ENCODE measurements at places on chromosomes 7 and 10.

DNA sequence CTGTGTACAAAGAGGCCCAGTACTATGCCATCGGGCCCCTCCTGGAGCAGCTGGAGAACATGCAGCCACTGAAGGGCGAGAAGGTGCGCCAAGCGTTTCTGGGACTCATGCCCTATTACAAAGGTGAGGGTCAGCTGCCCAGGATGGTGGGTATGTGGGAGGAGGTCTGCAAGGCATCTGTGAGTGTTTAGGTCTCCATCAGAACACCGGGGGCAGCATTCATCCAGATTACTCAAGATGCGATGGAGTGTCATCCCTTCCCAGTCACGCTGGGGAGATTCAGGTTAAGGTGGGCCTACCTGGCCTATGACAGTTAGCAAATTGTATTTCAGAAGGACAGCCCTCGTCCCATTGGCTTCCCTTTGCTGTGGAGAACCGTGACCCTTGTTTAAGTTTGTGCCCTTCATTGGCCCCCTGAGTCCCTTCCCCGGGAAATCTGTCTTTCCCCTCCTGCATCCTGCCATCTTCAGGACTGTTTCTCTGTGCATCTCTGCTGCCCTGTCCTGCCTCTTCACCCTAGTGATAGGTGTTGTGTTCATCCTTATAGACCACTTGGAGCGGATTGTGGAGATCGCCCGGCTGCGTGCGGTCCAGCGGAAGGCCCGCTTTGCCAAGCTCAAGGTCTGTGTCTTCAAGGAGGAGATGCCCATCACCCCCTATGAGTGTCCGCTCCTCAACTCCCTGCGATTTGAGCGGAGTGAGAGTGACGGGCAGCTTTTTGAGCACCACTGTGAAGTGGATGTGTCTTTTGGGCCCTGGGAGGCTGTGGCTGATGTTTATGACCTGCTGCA is 9.8 kb downstream of the KCTD7 start:
- H3K36me3 ChIP-seq = peaks cover 17% of the 10 kb centered on the region
- no peaks in the 10 kb centered on the region for H3K4me1 ChIP-seq
- H3K27ac ChIP-seq = peak overlapping the region; percentile 45
- H3K4me3 ChIP-seq = no peak overlapping the region
- no peaks in the 10 kb centered on the region for H3K27me3 ChIP-seq

- no peak for DNase-seq
- no peak overlapping the region for H3K4me3 ChIP-seq
- no peaks in the 10 kb centered on the region for H3K36me3 ChIP-seq
- H3K4me1 ChIP-seq = no peaks in the 10 kb centered on the region
Measured at GRCh38 chr7:20574784-20575720, 40.4 kb upstream of the ABCB5 start.

GRCh38 chr10:50331486-50331885 is 80.2 kb upstream of the ASAH2 start:
- DNase-seq = no peak
- H3K36me3 ChIP-seq = no peaks in the 10 kb centered on the region
- H3K4me3 ChIP-seq = no peak overlapping the region
- no peaks in the 10 kb centered on the region for H3K27me3 ChIP-seq

DNA sequence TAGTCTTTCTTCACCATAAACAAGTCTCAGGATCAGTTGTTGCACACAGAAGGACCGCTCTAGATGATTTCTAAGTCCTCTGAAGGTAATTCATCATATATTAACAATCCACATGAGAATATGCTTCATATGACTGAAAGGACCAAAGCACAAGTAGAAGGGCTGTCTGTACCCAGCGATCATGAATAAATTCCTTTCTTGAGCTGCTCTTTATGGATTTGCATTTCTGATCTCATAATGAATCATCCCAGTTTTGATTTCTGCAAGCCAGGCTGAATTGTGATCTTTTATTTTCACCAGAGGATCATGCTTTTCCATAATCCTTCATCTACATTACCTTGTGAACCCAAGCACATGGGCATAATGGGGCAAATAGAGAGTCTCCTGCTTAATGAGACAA is 675.6 kb downstream of the MAGI2 start:
- no peak overlapping the region for H3K27ac ChIP-seq
- H3K4me1 ChIP-seq = no peaks in the 10 kb centered on the region
- DNase-seq = no peak
- H3K4me3 ChIP-seq = no peak overlapping the region

GRCh38 chr10:98556061-98556460 is 109.3 kb upstream of the HPS1 start:
- H3K4me3 ChIP-seq = no peak overlapping the region
- H3K4me1 ChIP-seq = peaks cover 15% of the 10 kb centered on the region
- H3K27me3 ChIP-seq = peaks cover 2% of the 10 kb centered on the region
- H3K36me3 ChIP-seq = no peaks in the 10 kb centered on the region
- no peak for DNase-seq

- DNase-seq = no peak
- peak overlapping the region; percentile 26 for H3K27ac ChIP-seq
- no peaks in the 10 kb centered on the region for H3K4me1 ChIP-seq
- H3K27me3 ChIP-seq = peaks cover 20% of the 10 kb centered on the region
- H3K36me3 ChIP-seq = no peaks in the 10 kb centered on the region
Measured at GRCh38 chr10:23630885-23631284, 192.0 kb downstream of the OTUD1 start.

- no peaks in the 10 kb centered on the region for H3K27me3 ChIP-seq
- H3K4me3 ChIP-seq = no peak overlapping the region
Measured at GRCh38 chr7:94620703-94621118, 35.2 kb downstream of the SGCE start.

DNA sequence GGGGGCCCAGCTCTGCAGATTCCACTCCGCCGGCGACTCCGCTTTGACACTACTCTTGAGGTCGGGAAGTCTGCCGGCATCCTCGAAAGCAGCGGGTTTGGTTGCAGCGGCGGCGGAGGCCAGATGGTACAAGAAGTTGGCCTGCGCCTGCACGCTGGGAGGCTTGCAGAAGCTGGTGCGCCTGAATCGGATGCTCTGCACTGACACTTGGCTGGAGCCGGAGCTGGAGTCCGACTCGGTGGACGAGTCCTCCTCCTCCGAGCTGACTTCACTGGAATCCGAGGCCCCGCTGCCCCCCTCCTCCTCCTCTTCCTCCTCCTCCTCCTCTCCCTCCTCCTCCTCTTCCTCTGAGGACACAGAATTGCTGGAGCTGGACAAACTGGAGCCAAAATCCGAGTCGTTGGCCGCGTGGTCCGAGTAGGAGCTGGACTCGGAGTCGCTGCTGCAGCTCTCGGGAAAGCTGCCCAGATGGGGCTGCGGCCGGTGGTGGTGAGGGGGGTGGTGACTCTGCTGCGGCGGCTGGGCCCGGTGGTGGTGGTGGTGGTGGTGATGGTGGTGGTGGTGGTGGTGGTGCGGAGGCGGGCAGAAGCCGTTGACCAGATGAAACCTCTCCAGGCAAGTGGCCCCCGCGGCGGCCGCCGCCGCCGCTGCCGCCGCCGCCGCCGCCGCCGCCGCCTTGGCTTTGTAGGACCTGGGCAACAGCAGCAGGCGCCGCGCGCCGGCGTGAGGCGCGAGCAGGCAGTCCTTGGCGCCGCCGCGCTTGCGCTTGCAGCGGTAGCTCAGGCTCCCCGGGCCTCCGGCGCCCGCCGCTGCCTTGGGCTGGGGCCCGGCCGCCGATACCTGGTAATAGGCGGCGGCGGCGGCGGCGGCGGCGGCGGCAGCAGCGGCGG is 9.0 kb downstream of the SKIDA1 start:
- H3K27me3 ChIP-seq = peaks cover 8% of the 10 kb centered on the region
- peak; percentile 68 for DNase-seq
- H3K4me3 ChIP-seq = peak overlapping the region; percentile 99
- peaks cover 72% of the 10 kb centered on the region for H3K4me1 ChIP-seq

- H3K36me3 ChIP-seq = no peaks in the 10 kb centered on the region
- H3K4me3 ChIP-seq = no peak overlapping the region
- no peak overlapping the region for H3K27ac ChIP-seq
- peak; percentile 62 for DNase-seq
Measured at GRCh38 chr10:101238732-101239105, 9.5 kb upstream of the LBX1 start.

DNA sequence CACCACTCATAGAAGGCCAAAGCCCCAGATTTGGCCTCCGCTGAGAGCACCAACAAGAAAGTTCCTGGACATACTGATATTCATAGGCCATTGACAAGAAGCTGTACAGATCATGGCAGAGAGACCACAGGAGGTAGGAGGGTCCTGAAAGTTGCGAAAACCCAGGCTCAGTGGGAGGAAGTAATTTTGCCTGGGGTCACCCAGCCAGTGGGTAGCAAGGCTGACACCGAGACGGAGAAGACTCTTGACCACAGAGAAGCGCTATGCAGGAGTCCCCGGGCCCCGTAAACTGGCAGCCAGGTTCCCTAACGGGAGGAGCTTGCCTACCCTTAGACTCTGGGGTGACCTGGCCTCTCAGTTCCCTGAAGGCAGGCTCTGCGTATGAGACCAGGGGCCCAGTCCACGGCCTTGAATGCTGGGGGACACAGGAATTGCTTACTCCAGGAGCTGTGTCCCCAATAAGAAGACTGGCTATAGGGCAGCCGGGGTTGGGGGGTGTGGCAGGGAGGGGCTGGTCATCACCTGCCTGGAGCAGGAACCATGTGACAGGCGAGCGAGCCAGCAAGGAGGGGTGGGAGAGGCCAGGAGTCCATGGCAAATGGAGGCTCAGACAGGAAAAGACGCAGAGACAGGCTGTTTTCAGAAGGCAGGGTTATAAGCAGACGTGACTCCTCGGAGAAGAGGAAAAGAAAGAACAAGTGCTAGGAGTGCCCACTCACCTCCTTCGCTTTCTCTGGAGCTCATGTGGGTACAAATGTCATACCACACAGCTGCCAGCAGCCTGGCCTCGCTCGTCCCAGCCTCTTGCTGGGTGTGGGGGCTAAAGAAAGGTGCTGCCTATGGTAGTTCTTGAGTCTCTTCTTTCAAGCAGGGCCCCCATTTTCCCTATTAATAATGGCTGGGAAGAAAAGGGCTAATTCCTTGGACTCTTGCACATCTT is 24.6 kb upstream of the NPFFR1 start:
- peak overlapping the region; percentile 24 for H3K27ac ChIP-seq
- no peak overlapping the region for H3K4me3 ChIP-seq
- H3K36me3 ChIP-seq = peaks cover 10% of the 10 kb centered on the region
- DNase-seq = no peak
- no peaks in the 10 kb centered on the region for H3K4me1 ChIP-seq

GRCh38 chr7:88109612-88110011 is 110.2 kb downstream of the SRI start:
- H3K4me1 ChIP-seq = peaks cover 9% of the 10 kb centered on the region
- peaks cover 8% of the 10 kb centered on the region for H3K36me3 ChIP-seq
- H3K27me3 ChIP-seq = peaks cover 2% of the 10 kb centered on the region
- no peak for DNase-seq
- no peak overlapping the region for H3K27ac ChIP-seq

DNA sequence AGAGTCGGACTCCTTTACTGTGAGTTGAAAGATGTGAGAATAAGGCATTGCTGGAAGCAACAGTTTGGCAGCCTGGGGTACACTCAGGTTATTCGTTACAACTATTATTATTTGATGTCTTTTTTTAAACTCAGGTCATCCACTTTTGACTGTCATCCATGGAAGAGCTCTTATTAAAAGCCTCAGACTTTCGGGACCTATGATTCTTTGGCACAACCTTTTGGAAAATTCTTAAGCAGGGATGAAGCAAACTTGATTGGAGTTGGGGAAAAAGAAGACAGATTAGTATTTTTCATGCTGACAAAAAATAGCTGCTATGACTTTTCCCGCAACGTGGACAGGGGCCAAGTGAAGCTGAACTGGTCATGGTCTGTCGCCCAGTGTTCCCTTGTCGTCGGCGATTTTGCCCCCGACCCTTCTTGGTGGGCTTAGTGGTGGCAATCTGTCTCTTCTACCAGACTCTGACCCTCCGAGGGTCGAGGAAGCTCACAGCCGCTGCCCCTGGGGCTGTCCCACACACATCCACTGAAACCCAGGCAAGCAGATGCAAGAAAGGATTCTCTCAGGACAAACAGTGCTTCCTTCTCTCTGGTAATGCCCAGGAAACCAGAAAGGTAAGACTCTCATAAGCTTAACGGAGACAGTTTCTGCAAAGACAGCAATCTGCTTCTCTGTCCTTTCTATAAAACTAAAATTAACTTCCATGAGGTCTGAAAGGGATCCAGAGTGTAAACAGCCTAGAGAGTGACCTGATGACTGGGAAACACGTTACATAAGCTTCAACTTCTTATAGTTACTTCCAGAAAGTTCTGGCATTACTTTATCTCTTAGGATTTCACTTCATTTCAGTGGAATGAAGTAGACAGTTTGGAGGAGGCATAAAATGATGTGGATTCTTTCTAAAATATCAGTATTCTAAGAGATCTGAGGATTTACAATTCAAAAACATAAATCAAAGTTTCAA is 1.0 kb downstream of the CPED1 start:
- H3K27me3 ChIP-seq = peaks cover 24% of the 10 kb centered on the region
- no peaks in the 10 kb centered on the region for H3K36me3 ChIP-seq
- H3K4me1 ChIP-seq = peaks cover 24% of the 10 kb centered on the region
- no peak overlapping the region for H3K27ac ChIP-seq
- peak overlapping the region; percentile 83 for H3K4me3 ChIP-seq
- peak; percentile 12 for DNase-seq

- no peak for DNase-seq
- no peak overlapping the region for H3K27ac ChIP-seq
- no peak overlapping the region for H3K4me3 ChIP-seq
- H3K36me3 ChIP-seq = no peaks in the 10 kb centered on the region
Measured at GRCh38 chr10:48444861-48445841, 138.7 kb downstream of the MAPK8 start.

DNA sequence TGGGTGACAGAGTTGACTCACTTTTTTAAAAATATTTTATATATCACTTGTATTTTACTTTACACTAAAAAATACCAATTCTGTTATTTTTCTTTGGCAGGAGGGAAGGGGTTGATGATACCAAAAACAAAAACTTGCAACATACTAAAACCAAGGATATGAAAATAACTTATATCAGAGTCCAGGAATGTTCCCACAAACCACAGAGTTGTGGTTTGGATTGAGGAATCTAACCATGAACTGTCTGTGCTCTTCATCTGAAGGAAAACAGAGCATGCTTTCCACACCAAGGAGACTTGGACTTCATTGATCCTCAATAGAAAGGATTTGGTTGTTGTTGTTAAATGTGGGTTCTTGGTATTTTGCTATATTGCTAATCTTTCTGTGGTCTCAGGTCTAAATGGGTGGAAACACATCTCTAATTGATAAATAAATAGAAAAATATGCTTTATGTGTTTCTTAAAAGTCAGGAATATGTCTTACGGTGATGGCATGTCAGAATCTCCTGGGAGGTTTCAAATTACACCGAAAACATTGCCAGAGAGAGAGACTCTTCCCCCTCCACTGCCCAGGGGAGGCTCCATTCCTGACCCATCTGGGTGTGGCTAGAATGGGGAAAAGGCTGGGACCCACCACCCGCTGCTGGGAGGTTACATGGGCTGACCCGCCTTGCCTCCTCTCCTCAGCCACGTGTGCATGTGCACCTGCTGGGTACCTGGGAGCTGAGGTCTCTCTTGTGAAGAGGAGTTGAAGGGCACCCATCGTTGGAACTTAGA is 46.9 kb upstream of the STK17A start:
- H3K36me3 ChIP-seq = no peaks in the 10 kb centered on the region
- no peak overlapping the region for H3K4me3 ChIP-seq
- H3K4me1 ChIP-seq = peaks cover 23% of the 10 kb centered on the region
- DNase-seq = no peak
- H3K27me3 ChIP-seq = no peaks in the 10 kb centered on the region
- no peak overlapping the region for H3K27ac ChIP-seq

- H3K4me1 ChIP-seq = peaks cover 100% of the 10 kb centered on the region
- peak overlapping the region; percentile 54 for H3K4me3 ChIP-seq
- no peaks in the 10 kb centered on the region for H3K36me3 ChIP-seq
- DNase-seq = no peak
- H3K27me3 ChIP-seq = no peaks in the 10 kb centered on the region
Measured at GRCh38 chr10:71234004-71234894, 21.9 kb downstream of the UNC5B start.

GRCh38 chr10:61760943-61761824 is 98.5 kb downstream of the CABCOCO1 start:
- H3K36me3 ChIP-seq = no peaks in the 10 kb centered on the region
- peaks cover 9% of the 10 kb centered on the region for H3K4me1 ChIP-seq
- no peak for DNase-seq
- no peak overlapping the region for H3K27ac ChIP-seq
- no peak overlapping the region for H3K4me3 ChIP-seq
- no peaks in the 10 kb centered on the region for H3K27me3 ChIP-seq

Measured in nephron progenitor cell (in vitro differentiated cells).